ENCODE measurements at places on chromosomes 11 and 22.

DNA sequence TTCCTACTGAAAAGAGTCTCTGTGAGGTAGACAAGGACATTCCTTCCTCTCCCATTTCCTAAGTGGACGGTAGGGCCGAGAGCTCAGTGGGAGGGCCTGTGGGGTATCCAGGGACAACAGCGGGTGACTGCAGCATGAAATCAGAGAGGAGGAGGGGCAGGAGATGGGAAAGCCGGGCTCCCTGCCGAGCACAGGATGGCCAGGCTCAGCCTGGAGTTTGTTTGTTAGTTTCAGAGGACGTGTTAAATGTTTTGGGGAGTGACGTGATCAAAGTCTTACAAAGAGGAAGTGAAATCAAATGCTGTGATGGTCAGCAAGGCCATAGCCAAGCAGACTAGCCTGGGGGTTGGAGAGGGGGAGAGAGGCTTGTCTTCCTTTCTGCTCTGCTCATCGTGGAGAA lies 152.7 kb downstream of the ADAMTS15 start:
- DNase-seq = no peak

DNA sequence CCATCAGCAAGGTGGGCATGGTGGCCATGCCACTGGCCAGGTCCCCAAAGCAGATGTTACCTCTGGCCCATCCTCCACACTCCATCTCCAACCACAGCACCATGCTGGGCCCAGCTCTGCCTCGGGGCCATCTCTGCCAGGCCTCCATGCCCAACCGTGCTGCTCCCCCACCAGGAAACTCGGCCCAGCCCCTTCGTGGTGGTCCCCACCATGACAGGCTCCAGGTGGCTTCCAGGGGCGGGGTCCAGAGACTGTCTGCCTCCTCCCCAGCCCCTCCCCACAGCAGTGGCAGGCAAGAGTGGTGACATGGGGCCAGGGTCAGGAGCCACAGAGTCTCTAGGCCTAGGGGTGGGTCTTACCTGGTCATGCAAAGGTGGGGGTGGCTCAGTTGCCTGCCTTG lies 27.3 kb downstream of the OR10D3 start:
- no peak for DNase-seq

- no peak for DNase-seq
These were observed 29.8 kb downstream of the SREBF2 start for GRCh38 chr22:41862530-41863266.

DNA sequence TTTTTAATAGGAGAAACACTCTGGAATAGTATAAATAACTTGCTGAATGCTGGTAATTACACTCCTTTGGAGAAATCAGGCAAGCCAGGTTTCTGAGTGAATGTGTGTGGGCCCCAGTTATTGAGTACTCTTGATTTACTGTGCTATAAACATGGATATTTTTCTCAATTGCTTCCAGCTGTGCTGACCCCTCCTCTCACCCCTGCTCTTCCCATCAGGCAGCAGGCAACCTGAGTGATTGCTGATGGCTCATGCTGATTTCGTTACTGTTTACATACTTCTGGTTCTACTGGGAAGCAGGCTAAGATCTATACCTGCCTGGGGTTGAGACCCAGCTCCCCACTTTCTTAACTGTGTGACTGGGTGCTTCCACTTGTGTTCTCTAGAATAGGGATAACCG lies 68.5 kb downstream of the DHCR7 start:
- no peak for DNase-seq

DNA sequence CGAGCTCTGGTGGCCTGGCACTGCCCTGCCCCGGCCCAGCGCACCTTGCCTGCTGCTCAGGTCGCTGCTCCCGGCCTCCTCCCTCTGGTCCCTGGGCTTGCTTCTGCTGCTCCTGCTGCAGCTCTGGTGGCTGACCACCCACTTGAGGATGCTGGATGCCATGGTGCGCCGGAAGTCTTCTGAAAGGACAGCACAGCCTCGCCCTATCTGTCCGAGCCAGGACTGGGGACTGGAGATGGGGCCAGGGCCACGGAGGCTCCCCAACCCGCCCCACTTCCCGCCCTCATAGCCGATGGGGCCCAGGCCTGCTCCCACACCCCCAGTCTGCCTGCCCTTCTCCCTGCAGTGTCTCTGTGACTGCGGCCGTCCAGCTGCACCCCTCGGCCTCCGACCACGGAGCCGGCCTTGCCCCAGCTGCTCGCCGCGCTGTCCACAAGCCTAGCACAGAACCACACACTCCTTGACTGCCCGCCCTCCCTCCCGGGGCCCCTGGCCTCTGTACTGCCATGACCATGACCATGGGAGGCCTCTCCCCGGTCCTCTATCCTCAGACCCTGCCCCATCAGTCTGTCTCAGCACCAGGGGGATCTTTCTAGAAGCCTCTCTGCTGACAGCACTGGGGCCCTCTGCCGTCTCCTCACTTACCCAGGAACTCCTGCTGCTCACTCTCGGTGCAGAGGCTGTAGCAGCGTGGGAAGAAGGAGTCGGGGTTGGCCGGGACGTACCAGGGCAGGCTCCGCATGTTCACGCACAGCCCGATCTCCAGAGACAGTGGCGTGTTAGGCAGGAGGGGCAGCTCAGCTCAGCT lies 12.7 kb downstream of the TTLL8 start:
- no peak for DNase-seq

DNA sequence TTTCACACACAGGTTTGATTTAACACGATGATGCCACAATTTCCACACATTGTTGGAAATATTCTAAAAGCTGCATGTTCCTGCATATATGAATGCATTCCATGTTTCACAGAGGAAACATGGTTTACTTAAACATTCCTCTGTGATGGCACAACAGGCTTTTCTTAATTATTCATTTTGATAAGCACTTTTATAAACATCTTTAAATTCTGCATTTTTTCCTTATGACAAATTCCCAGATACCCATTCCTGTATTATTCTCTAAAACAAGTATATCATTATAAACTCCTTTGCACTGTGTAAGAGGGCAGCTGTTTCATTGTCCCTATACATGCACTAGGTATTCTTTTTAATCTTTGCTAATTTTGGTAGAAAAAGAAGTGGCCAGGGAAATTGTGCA lies 532.3 kb downstream of the SOX6 start:
- DNase-seq = no peak

DNA sequence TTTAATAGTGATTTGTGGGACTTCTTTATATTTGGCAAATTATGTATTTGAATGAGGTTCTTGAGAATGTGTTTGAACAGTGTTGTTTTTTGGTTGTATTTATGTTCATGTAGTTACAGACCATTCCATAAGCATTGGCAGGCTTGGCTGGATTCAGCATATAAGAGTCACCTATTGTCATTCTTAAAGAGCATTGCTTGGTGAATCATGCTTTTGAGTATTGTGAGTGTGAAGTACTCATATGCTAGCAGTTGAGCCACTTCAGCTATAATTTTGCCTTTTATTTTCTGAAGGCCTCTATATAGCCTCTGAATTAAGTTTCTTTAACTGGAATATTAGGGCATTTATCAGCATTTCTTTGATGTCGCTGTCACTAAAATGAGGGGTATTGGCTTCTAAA lies 110.0 kb upstream of the GAL start:
- DNase-seq = no peak

DNA sequence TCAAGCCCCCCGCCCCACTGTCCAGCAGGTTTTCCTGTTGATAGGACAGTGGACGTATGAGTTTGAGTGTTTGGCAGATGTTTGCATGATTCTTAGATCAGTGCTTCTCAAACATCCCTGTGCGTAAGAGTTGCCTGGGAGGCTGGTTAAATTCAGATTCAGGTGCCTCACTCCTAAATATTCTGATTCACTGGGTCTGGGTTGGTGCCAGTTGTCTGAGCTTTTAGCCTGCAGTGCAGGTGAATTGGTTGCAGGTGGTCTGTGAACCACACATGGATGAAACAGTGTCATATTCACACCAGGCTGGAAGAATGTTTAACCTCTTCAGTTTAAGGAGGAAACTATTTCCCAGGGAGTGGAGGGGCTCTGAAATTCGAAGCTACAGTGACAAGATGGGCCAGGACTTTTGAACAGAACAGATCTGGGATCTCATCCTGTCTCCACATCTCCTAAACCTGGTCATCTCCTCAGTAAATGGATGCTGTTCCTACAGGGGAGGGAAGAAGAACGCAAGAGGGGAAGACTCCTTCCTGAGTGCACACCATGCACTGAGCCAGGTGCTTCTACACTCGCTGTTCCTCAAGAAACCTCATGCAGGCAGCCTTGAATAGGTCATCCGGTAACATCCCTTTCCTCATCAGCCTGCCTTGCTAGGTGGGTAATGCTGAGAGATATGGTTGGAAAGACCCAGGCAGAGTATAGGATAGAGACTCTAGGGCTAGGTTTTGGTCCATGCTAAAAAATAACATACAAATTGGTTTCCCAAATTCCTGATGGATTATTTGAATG lies 47.8 kb downstream of the TEAD1 start:
- no peak for DNase-seq

GRCh38 chr11:64358536-64358906 lies 441 bp upstream of the RPS6KA4 start:
- no peak for DNase-seq

DNA sequence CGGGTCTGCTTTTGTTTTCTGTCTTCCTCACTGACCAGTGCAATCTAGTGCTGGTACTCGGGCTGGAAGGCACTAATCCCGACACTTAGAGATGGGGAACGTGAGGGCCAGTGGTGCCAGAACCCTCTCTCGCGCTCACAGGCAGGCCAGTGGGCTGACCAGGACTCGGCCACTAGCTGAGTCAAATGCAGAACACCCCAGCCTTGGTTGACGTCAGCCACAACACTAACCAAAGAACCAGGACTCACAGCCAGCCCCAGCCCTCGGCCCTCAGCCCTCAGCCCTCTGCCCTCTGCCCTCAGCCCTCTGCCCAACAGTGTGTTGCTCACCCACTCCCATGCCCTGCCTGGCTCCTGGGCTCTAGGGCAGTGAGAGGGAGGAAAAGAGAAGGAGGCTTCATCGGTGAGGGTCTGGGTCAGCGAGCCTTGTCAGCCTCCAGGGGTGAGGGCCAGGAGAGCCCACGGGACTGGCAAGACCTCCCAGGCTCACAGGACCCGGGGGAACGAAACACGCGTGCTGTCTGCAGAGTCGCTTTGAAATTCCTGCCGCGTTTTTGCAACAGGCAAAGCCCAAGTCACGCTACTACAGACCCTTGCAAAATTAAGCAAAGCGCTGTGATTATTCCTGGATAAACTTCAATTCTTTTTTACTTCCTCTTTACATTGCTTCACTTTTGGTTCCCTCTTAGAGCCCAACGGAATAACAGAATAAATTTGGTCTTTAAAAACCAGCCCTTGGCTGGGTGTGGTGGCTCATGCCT lies 27.5 kb downstream of the KIAA0930 start:
- DNase-seq = no peak

GRCh38 chr11:125890447-125891100 lies 3.1 kb downstream of the HYLS1 start:
- no peak for DNase-seq

GRCh38 chr11:125931116-125931515 lies 14.7 kb upstream of the VSIG10L2 start:
- DNase-seq = no peak

DNA sequence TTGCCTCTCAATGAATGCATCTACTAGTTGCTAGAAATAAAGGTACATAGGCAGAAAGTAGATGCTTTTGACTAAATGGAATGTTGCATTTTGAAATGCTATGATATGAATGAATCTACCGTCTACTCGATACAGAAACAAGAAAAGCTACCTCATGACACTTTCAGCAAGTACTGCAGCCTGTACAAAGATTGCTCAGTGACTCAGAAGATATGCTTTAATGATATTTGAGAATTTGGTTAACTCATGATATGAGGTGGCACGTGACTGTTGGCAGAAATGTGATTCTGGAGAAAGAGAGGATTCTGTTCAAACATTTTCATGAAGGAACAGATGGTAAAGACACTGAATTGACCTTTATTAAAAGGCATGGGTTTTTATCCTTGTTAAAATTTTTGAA lies 76.0 kb downstream of the HSD17B12 start:
- no peak for DNase-seq

GRCh38 chr11:83326326-83326725 lies 40.2 kb upstream of the CCDC90B start:
- no peak for DNase-seq

DNA sequence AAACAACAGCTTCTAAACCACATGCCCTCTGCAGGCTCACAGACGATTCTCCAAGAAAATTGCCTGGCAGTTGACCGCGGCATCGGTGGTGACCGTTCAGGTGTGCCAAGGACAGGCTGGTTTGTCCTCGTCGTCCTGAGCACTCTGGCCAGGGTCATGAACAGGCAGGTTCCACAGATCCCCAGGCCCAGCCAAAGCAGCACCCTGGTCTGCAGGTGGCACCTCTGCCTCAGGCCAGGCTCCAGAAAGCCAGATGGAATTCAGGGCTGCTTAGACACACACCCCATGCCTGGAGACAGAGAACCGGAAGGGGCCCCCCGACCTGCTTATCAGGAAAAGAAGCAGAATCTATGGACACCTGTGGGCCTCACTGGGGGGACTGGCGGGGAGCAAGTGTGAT lies 338.7 kb downstream of the BRD1 start:
- no peak for DNase-seq

- DNase-seq = no peak
These were observed 41.4 kb downstream of the ZNF280B start for GRCh38 chr22:22467112-22467511.

DNA sequence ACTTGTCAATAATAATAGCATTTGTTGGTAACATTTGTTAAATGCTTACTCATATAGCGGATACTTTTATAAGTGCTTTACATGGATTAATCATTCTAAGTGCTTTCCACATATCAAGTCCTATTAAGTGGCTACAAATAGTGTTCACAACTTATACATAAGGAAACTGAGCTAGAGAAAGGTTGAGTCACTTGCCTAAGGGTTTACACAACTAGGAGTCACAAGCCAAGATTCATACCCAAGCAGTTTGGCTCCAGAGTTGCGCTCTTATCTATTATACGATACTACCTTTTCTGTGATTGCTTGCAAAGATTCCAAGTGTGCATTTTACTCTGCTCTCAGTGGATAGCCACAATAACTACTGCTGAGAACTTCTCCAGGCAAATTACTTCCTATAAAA lies 215.9 kb upstream of the CCDC90B start:
- DNase-seq = no peak

GRCh38 chr11:107183953-107184352 lies 165.7 kb upstream of the GUCY1A2 start:
- DNase-seq = no peak

- no peak for DNase-seq
These were observed 345.4 kb upstream of the KIRREL3 start for GRCh38 chr11:127345819-127346459.

GRCh38 chr11:89205378-89205777 lies 27.7 kb downstream of the TYR start:
- no peak for DNase-seq

- no peak for DNase-seq
These were observed 11.9 kb upstream of the PRRG4 start for GRCh38 chr11:32817852-32818183.

DNA sequence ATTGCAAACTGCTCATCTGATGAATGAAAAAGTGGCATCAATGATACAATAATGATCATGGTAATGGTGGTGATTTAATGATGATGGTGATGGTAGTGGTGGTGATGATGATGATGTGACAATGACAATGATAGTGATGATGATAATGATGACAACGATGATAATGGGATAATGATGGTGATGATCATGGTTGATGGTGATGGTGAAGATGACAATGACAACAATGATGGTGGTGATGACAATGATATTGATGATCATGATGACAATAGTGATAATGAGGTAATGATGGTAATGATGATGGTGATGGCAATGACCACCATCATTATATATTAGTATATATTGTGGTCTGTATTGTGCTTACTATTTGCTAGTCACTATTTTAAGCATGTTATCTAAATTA lies 474.3 kb downstream of the TBC1D22A start:
- DNase-seq = no peak

Measured in activated CD4-positive, CD25-positive, alpha-beta regulatory T cell (primary cell).